HepG2 (cell line): ENCODE measurements at places on chromosomes 5 and 9.

- DNase-seq, result no peak
These were observed 8.1 kb downstream of the SEMA4D start for GRCh38 chr9:89489548-89490530.

DNA sequence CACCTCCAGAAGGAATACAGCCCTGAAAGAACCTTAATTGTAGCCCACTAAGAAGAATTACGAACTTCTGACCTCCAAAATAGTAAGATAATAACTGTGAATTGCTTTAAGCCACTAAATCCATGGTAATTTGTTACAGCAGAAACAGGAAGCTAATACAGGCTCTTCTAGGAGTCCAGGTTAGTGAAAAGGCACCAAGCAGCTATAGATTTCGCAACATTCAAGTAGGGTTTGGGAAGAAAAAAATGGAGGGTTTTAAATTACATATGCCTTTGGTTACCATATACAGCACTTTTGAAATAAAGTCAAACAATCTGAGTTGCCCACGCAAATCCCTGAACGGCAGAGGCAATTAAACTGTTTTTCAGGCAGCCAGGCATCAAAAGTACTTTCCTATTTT lies 1.7 kb upstream of the ACTL7A start:
- no peak for DNase-seq

GRCh38 chr9:117706421-117707116 lies 2.4 kb downstream of the TLR4 start:
- no peak for DNase-seq

- no peak for DNase-seq
These were observed 37.9 kb upstream of the DPYSL3 start for GRCh38 chr5:147547730-147548129.

DNA sequence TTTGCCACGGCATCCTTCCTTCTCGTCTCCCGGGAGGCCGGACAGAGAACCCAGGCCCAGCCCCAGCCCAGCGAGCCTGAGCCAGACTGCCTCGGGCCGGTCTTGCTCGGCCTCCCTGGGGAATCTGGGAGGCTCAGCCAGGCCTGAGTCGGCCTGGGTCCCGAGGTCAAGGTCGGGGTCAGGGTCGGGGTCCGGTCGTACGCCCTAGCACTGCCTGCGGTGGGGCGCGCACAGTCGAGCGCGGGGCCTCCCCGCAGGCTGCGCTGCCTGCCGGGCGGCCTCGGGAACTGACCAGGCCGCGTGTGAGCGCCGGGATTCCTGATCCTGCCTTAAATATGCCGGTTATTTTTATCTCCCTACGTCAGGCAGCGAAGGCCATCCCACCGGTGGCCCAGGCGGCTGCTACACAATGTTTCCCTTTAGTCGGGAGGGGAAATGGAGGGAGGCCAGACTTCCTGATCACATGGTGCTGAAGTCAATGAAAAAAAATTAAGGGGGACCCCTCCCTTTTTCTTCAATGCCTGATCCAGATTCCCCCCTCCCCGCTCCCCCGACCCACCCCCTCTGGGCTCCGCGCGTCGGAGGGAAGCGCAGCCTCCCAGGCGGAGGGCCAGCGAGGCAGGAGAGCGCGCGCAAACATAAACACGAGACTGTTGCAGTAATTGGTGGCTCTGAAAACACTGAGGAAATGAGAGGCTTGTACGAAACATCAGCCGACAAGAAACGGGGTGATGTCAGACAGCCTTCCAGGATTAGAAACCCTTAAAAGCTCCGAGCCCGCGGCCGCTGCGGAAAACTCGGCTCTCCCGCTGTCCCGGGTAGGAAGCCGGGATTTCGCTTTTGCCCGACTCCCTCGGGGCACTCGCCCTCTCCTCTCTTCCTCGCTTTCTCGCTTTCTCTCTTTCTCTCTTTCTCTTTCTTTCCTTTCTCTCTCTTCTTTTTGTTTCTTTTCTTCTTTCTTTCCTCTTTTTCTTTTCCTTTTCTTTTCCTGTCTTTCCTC lies 148.2 kb upstream of the KLF4 start:
- no peak for DNase-seq

DNA sequence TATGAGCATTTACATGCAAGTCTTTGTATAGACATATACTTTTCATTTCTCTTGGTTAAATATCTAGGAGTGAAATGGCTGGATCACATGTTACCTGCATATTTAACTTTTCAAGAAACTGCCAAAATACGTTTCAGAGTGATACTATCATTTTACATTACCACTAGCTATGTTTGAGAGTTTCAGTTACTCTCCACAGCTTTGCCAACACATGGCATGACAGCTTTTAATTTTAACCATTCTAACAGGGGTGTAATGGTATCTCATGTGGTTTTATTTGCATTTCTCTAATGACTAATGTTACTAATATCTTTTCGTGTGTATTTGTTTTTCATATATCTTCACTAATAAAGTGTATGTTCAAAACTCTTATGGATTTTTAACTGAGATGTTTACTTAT lies 99.8 kb downstream of the DTWD2 start:
- no peak for DNase-seq

- no peak for DNase-seq
These were observed 68.5 kb downstream of the ANGPTL2 start for GRCh38 chr9:127053960-127054359.

- no peak for DNase-seq
These were observed 169.6 kb downstream of the MELK start for GRCh38 chr9:36742264-36742663.

DNA sequence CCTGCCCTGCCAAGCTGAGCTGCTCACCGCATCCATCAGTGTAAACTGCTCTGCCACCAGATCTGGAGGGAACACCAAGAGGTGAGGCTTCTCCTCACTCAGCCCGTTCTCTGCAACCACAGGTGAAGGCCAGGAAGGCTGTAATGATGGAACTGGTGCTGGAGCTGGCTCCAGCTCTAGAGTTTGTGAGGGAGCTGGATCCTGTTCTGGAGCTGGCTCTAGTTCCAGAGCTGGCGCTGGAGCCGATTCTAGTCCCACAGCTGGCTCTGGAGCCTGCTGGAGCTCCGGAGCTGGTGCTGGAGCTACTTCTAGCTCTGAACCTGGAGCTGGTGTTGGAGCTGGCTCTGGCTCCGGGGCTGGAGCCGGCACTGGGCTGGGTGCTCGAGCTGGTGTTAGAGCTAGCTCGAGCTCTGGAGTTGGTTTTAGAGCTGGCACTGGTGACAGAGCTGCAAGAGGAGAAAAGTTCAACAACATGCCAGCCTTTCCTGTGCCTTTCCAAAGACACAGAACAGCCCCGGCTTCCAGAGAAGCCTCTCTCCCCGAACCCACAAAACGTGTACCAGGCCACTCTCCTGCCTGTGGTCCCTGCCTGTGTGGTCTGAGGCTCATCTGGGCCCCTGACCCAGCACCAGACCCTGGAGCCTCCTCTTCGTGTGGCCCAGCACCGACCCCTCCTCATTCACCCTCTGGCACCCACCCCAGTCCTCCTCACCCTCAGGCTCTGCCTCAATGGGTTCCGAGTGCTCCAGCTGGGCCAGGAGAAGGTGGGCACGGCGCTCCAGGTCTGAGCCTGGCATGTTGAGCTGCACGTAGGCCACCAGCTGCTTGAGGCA lies 12.9 kb downstream of the RALGDS start:
- no peak for DNase-seq

GRCh38 chr5:150347451-150347850 lies 10.0 kb upstream of the TCOF1 start:
- no peak for DNase-seq

GRCh38 chr9:12801663-12802062 lies 26.8 kb downstream of the LURAP1L start:
- no peak for DNase-seq

- no peak for DNase-seq
These were observed 107.1 kb downstream of the PALM2AKAP2 start for GRCh38 chr9:109887079-109887478.

DNA sequence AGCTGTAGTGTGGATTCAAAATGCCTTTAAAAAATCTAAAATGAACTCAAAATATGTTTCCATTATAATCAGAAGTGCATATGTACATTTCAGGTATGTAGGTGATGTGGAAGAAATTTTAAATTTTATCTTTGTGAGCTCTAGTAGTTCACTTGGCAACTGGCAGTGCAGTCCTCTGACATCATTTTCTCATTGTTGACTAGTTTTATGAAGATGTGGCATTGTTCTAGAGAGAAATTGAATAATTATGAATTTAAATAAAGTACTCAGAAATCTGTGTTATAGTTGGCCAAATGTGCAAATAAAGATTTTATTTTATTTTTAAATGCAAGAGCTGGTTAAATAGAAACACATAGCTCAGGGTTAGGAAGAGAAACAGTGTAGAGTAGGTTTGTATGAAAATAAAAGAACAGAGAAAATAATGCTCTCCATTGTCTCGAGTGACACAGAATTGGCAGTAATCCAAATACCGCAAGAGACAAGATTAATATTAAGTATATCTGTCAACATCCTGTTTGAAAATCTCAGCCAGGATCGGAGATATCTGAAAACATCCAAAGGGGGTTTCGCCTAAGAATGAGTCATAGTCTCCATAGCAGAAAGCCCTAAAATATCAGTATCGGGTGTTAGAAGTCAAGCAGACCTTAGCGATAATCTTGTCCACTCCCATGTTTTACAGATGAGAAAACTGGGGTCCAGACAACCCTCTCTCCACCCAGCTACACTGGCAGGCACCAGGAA lies 189.4 kb downstream of the CCDC192 start:
- peak; percentile 29 for DNase-seq

- no peak for DNase-seq
These were observed 30.4 kb downstream of the SEMA5A start for GRCh38 chr5:9515436-9515835.

DNA sequence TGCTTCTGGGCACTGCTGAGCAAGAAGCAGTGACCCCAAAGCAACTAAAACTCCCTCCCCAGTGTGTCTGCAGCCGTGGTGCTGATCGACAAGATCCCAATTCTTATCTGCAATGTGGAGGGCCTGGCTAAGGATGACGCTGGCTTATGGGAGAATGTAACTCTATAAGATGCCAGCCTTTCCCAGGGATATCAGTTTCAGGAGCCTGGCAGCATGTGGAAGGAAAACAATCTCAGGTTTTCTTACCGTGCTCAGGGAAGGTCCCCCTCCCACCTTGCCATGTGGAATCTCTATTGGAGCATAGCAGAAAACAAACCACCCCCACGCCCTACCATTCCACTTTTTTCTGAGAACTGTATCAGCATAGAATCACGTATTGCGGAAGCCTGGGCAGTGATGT lies 87.7 kb upstream of the PTPN3 start:
- no peak for DNase-seq

DNA sequence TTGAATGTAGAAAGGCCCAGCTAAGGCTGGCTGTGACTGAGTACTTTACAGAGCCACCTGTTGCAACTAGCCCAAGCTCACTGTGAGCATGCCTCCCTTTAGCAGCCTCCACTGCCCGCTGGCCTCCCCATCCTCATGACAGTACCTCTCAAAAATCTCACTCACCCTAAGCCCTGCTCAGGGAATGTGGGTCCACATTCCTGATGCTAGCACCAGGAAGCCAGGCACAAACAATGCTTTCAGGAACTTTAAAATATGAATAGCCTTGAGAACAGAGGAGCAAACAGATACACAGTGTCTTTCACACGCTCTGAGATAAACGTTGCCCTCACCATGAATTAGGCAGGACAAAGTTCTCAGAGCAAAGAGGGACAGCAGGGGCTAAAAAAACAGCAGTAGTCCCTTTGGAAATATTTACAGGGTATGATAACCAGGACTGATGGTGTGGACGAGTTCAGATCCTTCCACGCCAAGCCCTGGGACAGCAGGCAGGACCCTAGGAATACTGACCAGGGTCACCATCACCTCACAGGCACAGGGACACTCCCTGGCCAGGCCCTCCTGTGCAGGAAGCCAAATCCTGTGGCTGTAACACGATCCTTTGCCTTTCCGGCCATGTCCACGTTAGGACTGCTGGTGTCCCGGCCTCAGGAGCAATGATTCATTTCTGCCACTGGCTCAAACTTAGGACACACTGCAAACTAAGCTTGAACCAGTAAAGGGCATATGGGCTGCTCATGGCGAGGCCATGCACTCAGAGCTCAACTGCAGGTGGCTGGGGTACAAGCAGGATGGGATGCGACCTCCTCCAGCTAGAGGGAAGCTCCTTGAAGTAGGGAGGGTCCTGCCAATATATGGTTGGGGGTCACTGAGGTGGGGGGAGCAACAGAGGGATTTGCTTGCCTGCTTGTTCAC lies 9.6 kb downstream of the ACSL6 start:
- peak; percentile 97 for DNase-seq

GRCh38 chr9:36189976-36190375 lies 745 bp upstream of the CLTA start:
- no peak for DNase-seq

GRCh38 chr5:137669811-137670210 lies 66.1 kb downstream of the KLHL3 start:
- no peak for DNase-seq

DNA sequence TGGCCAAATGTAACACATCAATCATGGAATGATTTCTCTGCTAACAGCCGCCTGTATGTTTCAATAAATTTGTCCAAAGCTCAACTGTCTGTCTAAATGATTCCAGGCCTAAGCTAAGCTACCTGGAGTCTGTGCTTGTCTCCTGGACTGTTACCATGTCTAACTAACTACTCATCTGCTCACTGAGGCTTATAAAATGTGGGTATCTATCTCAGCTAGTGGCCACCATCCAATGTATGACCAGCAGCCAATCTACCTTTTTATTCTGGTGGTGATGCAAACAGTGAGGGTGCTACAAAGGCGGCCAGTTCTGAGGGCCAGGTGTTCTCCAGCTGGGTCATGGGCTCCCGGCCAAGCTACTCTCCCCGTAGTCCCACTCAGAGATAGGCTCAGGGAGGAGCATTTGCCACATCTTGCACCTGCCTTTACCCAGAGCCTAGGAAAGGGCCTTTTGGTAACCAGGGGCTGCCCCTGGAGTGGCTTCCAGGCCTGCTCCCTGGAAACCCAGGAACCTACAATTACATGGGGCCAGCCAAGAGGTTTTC lies 59.1 kb downstream of the PFDN1 start:
- no peak for DNase-seq

- no peak for DNase-seq
These were observed 67.9 kb downstream of the EPB41L4A start for GRCh38 chr5:112351225-112351624.

DNA sequence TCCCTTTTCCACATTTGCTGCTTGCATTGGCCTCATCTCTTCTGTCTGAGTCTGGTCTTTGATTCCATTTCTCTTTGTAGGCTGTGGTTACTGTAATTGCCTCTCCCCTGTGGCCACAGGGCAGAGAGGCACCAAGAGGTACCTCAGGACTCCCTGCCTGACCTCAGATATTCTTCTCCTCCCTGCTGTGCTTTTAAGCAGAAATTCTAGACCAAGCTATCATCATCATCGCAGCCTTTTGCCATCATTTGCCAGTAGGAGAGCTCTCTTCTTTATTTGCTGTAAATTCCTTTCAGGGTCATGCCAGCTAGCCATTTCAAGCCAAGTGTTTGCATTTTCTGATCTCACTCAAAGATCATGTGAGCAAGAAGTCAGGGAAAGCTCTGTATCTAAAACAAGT lies 369.6 kb downstream of the ICE1 start:
- no peak for DNase-seq

DNA sequence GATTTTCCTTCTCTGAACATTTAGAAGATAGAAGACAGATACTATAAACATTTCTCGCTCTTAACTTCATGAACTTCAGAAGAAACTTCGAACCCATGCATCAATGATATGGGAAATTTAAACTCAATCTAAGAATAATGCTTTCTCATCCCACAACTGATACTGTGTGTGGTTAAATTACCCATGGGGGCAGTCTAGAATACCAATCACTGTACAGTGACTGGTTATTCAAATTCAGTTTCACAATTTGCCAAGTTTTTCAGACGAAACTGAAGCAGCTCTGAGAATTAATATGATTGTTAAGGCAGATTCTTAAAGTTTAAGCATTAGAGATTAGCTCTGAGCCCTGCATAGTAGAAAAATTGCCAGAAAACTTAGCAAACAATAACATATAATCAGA lies 431.0 kb downstream of the SH3GL2 start:
- no peak for DNase-seq

GRCh38 chr5:45038366-45038987 lies 229.7 kb downstream of the MRPS30 start:
- peak; percentile 14 for DNase-seq
